ENCODE measurements at places on chromosomes 3 and 15. TPM values are rescaled to one million over a fixed set of nuclear protein-coding genes. Genes with fewer than 3 reads are reported as not detected.

- DNase-seq, result no peak
Measured at GRCh38 chr3:100006570-100007271, 107.6 kb downstream of the FILIP1L start.

GRCh38 chr15:33125894-33126537, 68.5 kb downstream of the FMN1 start:
- no peak for DNase-seq

GRCh38 chr15:47326410-47327333, 390.6 kb upstream of the SEMA6D start:
- no peak for DNase-seq

DNA sequence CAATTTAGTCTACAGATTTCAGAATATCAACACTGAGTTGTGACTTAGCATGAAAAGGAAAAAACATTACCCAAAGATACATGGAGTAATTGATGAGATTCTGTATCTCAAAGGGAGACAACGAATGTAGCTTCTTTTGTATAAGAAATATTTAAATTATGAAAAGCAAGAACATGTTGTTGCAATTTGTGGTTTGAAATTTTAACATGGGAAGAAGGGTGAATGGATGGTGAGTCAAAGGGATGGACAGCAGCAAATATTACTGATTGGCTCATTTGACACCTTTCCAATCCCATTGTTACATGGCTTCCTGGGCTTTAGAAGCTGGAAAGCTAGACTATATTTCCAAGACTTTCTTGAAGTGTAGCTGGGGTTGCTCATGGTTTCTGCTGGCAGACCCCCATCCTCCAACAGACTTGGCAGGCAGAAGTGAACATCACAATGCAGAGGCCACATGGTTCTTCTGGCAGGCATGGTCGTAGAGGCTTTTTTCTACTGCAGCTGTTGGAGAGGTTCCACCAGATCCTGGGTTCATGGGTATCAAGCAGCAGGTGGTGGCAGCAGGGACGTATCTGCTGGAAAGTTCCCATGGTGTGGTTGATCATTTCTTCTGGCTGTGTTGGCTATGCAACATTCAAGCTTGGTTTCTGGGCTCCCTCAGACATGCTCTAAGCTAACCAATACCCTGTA, 47.2 kb upstream of the KPNA4 start:
- DNase-seq, result no peak

DNA sequence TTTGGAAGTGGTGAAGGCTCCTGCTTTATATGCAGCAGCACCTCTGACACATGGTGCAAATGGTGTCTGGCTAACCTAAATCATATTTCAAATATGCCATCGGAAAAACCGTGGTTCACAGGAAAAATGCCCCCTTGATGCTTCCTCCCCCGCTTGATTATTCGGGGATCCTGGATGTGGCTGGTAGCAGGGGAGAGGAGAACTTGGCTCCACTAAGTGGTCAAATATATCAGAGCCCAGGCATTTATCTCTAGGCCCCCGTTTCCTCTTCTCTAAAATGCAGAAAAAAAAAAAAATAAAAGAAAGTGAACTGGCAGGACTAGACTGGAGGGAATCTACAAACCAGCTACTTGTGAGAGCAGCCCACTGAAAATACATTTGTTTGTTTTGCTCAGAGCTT, 18.2 kb upstream of the ATP2B2 start:
- no peak for DNase-seq

TMC3 gene
- total RNA-seq, result not detected
